ENCODE measurements at places on chromosomes 11 and 22. TPM values are rescaled to one million over a fixed set of nuclear protein-coding genes. Genes with fewer than 3 reads are reported as not detected.
A peak's percentile ranks its signal among the peaks of the same experiment; 100 is the strongest.

DNA sequence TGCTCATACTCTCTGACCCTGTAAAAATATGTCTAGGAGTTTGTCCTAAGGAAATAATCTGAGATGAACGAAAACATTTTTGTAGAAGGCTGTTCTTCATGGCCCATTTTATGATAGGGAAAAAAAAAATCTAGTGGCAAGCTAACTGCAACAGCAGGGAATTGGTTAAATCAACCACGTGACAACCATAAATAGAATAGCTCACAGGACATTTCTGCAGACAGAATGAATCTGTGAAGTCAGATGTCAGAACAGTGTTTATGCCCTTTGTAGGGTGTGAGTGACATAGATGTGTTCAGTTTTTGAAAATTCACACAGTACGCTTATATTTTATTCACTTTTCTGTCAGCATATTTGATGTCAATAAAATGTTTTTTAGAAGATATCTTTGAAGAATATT lies 16.1 kb downstream of the ARHGAP1 start:
- peak; percentile 56 for DNase-seq

DNA sequence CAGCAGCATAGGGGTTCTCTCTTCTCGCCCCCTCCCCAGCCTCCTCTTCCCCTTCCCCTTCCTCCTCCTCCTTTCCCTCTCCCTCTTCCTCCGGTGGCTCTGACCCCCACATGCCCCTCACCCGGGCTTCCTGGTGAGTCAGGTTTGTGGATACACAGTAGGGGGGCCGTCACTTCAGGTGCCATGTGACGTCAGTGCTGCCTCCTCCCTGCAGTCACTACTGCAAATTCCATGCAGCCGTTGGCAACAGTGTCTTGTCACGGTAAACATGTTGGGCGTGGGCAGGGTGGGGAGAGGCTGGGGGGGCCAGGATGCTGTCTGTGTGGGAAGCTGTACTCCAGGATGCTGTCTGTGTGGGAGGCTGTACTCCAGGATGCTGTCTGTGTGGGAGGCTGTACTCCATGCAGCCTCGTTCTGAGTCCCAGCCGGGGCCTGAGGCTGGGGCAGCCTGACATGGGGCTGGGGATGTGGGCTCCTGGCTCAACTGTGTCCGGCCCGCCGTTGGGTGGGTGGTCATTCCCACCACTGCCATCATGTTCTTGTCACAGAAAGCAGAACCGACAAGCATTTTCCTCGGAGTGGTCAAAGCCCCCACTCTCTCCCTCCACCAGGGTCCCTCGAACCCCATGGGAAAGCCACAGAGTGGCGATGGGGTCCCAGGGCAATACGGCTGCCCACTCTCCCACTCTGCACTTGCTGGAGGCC lies 2.4 kb upstream of the MUC2 start:
- DNase-seq: no peak

GRCh38 chr22:35961480-35962295 lies 66.9 kb downstream of the RBFOX2 start:
- DNase-seq: peak; percentile 66

DNA sequence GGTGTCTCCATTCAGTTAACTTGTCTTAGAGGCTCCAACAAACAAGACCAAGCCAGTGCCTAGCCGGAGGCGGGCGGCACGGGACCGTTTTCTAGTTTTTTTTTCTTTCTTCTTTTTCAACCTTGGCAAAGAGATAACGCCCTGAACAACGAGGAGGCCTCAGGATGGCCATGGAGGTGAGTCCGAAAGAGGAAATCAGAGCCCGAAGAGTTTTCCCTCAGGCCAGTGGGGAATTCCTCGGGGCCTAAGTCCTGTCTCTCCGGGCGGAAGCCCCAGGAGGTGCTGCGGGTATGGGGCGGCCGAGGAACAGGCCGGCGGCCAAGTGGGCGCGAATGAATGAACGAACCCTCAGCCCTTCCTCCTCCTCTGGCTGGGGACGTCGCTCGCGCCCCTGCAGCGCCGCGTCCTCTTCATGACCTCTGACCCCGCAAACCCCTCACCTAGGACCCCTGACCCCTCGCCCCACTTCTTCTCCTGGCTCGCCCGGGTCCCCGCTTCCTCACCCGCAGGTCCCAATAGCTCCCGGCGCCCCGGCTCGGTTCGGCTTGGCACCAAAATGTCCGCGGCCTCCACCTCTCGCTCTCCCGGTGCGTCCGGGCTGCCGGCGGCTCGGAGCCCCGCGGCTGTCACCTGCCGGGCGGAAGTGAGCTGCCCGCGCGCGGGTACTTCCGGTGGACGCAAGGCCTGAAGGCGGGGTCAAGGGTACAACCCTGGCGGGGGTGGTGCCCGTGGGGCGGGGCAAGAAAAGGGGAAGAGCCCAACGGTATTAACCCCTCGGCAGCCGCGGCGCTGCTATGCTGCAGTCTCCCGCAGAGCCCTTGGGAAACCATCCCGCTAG lies at the start of gene AP1B1:
Gene AP1B1 (minus strand): TSS at position 650 of the 838 bp plus-strand sequence. CDS start 21,327 bp downstream, outside the sequence.
- DNase-seq: peak; percentile 94

DNA sequence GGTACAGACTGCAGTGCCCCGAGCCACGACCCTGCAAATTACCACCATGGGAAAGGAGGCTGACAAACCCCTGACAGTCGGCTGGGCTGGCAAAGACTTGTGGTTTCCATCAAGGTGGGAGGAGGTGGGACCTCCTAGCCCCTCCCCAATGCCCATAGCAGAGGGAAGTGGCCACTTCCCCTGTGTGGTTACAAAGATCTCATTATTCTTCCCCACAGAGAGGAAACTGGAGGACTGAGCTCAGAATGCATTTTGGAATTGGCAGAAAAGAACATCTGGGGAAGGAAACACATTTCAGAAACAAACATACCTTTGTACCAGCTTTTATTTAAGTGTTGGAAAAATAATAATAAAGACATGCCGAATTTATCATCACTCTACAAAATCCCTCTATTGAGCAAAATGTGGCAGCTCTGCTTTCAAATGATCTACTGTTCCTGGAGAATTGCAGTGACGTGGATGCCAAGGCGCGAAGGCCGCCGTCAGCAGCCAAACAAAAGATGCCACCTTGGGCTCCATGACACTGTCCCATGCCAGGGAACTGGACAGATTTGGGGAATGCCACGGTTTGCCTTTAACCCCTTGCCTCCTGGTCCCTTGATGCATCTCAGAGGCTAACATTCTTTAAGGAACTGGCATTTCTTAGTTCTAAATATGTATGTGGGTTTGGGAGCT lies 169.6 kb downstream of the CRYBB2 start:
- no peak for DNase-seq

GRCh38 chr11:128824191-128825049 lies 42.7 kb downstream of the KCNJ1 start:
- no peak for DNase-seq

DNA sequence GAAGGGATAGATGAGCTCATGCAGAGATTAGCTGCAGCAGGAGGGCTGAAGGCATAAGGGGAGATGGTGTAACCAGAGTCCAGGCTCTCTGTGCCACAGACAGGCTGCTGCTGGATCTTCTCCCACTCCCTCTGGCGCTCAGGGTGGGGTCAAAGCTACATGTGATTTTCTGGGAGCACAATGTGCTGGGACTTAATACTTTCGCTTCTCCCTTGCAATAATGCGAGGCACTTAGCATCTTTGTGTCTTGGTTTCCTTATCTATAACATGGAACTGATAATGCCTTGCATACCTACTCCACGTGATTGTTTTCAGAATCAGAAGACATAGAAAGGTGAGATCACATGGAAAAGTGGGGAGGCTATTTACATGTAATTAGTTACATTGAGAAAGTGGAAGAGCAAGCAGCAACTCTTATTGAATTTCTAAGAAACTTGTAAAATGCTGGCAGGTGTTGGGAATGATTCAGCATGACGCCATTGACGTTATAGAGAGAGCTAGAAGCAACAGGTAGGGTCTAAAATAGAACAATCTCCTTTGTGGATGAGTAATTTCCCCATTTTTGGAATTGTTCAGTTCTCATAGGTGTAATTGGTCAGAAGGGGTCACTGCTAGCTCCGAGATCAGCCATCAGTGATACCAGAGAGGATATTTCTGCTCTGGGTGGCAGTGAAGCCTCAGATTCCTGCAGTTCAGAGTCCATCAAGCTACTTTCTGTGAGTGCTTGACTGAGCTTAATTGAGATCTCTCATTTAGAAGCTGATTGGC lies 8.2 kb upstream of the OR9I1 start:
- no peak for DNase-seq

SCGB1D2 gene
- not detected for total RNA-seq

DNA sequence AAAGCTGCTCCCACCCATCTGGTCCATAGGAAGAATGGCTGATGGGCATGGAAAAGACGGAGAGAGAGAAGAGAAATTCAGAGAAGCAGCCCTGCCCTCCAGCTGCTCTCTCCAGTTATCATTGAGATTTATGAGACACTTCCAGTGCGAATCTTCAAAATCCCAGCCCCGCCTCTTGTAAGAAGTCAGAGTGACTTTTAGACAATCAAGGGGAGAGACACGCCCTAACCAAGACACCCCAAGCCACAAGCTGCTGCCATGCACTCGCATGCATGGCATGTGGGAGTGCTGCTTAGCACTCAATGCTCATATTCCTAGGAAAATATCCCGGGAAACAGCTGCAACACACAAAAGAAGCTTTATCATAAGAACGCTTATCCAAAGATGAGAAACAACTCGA lies 110.6 kb upstream of the BID start:
- peak; percentile 78 for DNase-seq

DNA sequence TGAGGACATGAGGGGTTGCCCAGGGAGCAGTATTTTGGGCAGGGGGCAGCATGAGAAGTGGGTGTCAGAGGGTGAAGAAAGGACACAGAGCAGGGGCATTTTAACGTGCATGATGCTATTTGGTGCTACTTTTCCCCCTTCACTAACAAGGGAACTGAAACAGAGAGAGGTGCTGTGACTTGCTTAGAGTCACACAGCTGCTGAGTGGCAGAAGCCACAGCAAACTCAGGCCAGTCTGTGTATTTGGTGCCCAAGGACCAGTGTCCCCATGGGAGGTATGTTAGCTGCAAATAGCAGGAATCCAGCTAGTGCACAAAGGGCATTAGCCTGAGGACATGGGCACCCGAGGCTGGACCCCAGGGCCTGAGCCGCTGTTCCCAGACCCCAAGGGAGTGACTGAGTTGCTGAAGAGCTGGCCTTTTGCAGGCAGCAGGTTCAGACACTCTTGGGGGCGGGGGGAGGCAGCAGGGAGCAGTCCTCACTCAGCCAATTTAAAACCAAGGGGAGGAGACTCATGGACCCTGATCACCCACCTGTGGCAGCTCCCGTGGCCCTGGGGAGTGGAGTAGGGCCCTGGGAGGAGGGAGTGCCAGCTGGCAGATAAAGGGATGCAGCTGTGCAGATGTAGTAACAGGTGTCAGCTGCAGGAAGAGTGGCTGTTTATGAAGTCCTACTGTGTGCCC lies 14.6 kb downstream of the PARVG start:
- no peak for DNase-seq

GALR3 gene
- 0.24 TPM for total RNA-seq

KIF18A gene
- 3.0 TPM for total RNA-seq

MYBPC3 gene
- total RNA-seq: not detected

DNA sequence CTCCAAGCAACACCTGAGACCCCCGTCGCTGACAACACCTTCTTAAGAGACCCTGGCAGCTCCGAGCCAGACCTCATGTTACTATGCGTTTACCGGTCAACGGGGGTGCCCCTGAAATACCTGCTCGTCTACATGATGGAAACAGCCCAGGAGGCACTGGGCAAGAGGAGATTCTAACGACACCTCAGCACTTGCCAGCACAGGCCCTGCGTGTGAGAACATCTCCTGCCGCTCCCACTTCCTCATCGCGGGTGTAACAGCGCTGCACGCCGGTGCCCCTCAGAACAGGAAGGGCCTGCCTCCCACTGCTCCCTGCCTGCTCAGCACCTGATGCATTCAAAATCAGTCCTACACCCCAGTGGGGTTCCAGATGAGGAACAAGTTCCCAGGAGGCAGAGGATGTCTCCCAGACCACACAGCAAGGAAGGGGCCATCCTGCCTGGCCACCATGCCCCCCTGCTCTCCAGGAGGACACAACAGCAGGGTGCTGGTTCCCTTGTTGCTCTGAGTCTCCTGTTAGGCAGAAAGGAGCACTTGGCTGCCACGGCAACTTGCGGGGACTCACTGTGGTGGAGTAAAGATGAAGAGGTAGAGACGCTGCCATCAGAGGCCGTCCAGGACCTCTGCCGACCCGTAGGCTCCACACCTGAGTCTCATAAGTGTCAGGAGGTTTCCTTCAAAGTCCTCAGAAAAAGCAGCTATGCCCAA lies 2.1 kb downstream of the TOLLIP start:
- no peak for DNase-seq

DNA sequence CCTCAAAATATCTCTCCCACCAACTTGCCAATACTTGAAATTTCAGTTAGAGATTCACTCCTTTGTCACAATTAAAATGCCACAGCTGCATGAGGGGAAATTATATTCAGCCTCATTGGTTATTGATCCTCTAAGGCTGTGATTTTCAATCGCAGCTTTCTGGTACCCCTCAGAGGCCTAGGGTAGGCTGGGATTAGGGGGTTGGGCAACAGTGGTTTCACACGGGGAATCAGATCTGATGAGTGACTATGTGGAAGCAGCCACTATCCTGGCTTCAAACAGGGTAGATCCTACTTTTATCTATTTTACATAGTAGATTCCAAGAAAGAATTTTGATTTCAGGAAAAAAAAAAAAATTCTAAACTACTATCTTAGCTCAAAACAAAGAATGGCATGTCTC lies 252.5 kb downstream of the DCDC1 start:
- no peak for DNase-seq

OR2AT4 gene
- not detected for total RNA-seq

- no peak for DNase-seq
Measured at GRCh38 chr11:38156495-38157146, 1558.6 kb upstream of the RAG2 start.

ARHGAP32 gene
- total RNA-seq: 10.2 TPM

GRAMD1B gene
- 52.0 TPM for total RNA-seq

OR5P2 gene
- not detected for total RNA-seq

SPON1 gene
- not detected for total RNA-seq

DNA sequence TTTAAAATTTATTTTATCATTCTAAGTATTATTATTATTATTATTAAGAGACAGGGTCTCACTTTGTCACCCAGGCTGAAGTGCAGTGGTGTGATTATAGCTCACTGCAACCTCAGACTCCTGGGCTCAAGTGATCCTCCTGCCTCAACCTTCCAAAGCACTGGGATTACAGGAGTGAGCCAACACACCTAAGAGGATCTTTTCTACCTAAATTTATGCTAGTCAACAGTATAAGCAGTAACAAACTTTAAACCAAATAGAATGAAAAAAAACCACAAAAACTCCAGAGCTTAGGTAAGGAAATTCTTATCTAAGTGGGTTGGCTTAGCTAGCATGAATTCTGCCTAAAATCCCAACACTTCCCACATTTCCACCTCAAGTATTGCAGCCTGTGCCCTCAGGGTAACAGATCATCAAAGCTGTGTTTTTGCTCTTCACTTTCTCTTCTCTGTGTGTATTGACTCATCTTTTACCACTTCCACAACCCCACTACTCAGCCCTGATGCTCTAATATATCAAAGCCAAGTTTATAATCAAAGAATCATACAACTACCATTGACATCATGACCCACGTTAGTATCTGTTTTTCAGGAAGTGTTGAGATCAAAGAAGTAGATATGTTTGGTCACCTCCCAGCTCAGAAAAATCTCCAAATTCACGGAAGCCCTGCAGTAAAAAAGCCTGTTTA lies 93.7 kb upstream of the SPON1 start:
- DNase-seq: no peak
